ENCODE measurements at places on chromosomes 5 and 9.

DNA sequence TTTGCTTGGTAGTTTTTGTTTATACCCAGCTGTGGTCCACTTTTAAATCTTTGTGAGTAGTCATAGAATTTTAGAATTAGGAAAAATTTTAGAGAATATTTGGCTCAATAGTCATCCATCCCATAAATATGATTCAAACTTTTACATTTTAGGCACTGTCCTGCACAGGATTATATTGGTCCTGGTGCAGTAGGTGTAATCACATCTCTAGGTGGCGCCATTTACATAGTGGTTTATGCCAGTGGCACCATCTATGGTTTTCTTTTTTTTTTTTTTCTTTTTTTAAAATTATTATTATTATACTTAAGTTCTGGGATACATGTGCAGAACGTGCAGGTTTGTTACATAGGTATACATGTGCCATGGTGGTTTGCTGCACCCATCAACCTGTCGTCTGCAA lies 260.7 kb upstream of the KCNN2 start:
- no peak for DNase-seq

GRCh38 chr5:77867194-77867691 lies 91.1 kb upstream of the TBCA start:
- DNase-seq = no peak

DNA sequence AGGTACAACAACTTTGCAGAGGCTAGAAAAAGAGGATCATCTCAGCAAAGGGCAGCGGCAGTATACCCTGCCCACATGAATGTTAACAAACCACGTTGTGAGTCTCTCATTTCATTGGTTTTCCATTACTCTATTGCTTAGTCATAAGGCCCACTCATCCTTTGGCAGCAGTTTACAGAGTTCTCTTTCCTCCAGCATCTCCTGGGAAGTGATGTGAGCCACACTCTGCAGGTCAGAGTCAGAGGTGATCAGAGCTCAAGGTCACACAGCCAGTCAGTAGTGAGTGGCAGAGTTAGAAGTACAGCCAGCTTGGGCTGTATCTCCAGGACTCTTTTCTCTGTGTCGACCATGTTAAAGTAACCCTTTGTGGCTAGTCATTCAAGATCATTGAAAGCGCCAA lies 599.6 kb upstream of the GRAMD2B start:
- no peak for DNase-seq

- DNase-seq = no peak
Observed at GRCh38 chr5:144189800-144190429, 19.2 kb downstream of the KCTD16 start.

DNA sequence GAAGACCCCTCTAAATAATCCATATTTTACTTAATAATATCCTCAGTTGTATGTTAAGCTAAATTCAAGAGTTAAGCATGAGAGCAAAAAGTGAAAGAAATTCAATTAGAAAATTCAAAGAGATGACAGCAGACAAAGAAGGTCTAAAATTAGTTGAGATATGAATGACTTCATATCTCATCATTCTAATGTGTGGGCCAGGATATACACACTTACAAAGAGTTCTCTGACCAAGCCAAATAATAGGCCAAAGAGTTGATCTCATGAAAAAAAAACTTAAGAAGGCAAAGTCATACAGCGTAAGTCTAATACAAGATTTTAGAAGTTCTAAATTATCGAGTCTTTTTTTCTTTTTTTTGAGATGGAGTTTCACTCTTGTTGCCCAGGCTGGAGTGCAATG lies 87.7 kb upstream of the PLPP1 start:
- no peak for DNase-seq

GRCh38 chr5:37197340-37198050 lies 51.7 kb downstream of the CPLANE1 start:
- no peak for DNase-seq

DNA sequence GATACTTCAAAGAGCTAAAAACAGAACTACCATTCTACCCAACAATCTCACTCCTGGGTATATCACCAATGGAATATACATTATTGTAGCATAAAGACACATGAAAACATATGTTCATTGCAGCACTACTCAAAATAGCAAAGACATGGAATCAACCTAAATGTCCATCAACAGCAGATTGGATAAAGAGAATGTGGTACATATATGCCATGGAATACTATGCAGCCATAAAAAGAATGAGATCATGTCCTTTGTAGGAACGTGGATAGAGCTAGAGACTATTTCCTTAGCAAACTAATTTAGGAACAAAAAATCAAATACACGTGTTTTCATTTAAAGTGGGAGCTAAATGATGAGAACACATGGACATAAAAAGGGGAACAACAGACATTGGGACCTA lies 247.9 kb upstream of the VLDLR start:
- DNase-seq = no peak

DNA sequence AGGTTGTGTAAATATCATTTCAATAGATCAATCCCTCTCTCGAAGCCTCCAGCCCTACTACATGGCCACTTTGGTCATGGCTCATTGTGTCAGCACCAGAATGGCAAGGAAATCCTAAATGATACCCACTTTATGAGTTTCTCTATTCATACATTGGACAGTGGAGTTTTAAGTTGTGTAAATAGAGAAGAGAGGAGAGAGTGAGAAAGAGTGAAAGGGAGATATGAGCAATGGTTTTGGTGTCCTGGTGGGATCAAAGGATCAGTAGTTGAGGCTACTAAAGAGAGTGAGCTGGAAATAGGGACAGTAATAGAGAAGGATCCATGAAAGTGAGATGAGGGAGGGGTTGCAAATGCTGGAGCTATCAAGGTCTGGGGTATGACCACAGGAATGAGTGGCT lies 31.5 kb upstream of the GZMA start:
- no peak for DNase-seq

DNA sequence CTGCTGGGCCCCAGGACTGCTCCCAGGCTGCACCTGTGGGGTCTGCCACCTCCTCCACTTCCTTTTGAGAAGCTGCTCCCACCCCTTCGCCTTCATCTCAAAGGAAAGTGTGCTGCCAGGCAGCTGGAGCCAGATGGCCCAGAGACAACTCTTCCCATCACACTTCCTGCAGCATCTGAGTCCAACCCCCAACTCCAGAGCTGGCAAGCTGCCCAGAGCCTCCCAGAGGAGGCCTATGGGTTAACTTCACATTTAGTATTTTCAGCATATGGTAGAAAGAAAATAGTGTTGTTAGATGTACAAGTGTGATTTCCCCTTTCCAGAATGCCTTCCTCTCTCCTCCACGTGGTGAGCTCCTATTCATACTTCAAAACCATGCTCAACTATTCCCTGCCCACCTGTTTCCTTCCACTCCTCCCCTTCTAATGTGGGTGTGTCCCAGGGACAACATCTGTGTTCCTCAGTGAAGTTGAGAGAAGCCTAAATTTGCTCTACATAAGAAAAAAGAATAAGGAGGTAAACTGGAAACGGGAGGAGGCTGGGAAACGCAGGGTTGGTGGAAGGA lies 38.6 kb upstream of the KCNMB1 start:
- DNase-seq = no peak

- DNase-seq = no peak
Observed at GRCh38 chr5:123710031-123710430, 198.1 kb downstream of the CSNK1G3 start.

DNA sequence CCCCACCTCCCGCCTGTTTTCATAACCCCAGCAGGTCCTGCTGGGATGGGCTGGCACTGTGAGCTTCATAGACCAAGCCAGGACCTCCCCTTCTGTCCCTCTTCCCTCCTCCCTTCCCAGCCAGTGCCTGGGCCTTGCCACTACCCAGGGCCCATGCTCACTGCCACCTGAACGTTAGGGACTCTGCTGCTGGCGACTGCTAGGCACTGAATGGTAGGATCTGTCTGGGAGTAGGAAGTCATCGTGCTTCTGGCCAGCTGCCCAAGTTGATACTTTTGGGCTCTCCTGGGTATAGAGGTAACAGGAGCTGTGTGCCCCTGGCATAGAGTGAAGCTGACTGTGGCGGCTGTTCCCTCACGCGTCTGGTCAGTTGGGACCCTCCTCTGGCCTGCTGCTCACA lies 8.4 kb downstream of the TRIM41 start:
- DNase-seq = no peak

DNA sequence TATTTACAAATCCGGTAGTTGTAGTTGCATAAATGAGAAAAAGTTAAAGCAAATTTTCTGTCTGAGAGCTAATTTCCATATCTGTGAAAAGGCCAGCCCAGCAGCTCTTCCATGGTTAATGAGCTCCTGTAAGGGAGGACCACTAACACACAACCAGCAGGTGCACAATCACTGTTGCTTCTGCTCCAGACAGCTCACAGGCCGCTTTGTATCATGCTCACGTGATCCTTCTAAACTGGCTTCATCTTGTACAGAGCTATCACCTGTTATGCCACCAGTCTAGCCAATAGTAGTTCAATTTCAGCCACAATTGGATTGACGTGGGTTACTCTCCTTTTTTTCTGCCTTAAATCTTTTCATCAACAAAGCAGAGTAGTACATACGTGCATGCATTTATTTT lies 38.3 kb upstream of the FBXL17 start:
- no peak for DNase-seq

DNA sequence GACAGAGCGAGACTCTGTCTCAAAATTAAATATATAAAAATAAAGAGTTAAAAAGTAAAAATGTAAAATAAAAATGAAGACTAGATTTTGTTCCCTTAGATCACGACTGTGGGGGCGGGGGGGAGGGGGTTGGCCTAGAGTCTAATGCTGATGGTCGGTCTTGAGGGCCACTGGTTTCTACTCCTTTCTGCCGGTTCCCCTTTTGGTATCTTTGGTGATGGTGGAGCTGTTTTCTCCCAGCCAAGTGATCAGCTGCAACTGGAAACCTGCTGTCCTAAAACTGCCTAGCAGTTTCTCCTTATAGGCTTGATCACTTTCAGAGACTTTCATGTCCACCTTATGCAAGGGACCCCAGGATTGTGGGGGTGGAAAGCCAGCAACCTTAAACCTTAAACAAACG lies 1.1 kb downstream of the SRD5A1 start:
- DNase-seq = no peak

DNA sequence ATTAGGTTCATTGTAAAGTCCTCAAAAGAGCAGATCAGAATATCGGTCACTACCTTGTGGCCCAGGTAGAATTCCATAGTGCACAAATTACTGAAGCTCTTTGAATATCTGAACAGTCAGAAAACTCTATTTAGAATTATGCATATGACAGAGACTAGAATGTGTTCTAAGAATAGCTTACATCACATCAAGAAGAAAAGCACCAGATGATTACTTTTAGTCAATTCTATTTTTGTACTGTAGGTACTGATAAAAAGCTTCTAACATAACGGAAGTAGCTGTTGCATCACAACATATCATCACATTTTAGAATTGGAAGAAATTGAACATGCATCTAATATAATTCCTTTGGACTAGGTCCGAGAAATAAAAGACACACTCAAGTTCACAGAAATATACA lies 946.6 kb upstream of the ARRDC3 start:
- no peak for DNase-seq

- no peak for DNase-seq
Observed at GRCh38 chr9:127081250-127082185, 40.9 kb downstream of the ANGPTL2 start.

DNA sequence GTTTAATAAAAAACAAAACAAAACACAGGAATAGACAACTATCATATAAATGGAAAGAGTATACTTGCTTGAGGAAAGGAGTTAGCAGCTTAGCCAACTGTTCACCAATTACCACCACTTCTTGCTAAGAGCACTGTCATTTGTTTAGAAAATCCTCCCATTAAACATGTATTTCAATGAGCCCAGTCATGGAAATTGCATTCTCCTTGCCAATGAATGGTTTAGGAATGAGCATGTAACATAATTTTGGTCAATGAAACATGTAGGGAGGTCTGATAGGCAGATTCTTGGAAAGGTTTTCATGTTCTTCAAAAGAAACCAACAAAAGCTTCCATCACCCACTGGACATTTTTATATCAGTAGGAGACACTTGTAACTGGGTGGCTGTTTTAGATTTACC lies 502.8 kb upstream of the PAPPA start:
- DNase-seq = no peak

DNA sequence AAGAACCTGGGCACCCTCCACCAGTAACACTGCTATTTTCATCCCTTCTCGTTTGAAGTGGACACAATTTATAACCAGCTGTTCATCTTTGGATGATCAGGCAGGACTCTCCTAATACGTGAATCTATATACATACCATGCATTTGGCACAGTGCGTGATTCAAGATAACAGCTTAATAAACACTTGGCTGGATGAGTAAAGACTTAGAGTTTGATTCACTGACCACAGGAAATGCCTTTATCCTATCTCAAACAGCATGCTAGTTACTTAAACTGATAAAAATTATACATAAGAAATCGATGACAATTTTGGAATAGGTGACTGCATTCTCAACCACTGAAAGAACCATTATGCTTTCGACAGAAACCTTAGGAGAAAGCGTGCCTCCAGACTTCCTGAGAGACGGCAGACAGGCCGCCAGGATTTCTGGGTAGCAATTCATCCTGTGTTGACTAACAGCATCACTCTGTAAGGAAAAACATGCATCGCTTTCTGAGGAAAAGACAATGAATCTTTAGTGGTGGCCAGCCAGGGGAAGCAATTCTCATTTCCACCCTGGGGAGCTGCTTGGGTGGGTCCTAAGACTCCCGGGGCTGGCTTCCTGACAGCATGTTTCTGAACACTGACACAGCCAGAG lies 9.7 kb downstream of the MRPL36 start:
- DNase-seq = no peak

DNA sequence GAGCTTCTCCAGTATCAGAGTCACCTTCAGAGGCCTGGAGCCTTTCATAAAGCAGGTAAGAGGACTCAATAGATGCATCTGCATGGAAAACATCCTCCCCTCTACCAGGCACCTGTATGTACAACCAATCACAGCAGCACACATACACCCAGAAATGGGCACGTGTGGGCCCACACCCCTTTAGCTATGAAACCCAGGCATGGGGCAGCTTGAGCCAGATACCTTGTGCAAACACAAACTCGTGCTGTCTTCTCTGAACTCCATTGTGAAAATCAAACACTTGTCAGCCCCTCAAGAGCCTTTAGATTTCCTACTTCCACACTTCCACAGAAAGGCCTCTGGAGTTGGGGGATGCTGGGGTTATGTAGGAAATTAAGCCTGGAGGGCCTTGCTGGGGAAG lies 1.1 kb upstream of the CSF2 start:
- no peak for DNase-seq

DNA sequence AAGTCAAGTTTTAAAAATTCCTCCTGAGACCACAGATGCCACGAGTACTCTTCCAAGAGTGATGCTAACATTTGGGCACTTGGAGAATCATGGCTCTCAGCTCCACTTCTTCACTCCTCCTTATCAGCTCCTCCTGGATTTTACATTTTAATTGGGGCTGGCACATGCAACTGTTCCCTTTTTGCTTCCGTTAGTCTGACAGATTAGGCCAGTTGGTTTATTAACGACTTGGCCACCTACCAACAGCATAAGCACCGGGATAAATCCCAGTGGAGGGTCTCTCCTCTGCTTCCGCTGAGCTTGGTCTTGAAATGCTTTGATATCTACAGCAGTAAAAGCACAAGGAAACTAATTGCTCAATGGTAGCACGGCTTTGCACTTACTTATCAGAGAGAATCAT lies 134.6 kb upstream of the RASEF start:
- DNase-seq = no peak

DNA sequence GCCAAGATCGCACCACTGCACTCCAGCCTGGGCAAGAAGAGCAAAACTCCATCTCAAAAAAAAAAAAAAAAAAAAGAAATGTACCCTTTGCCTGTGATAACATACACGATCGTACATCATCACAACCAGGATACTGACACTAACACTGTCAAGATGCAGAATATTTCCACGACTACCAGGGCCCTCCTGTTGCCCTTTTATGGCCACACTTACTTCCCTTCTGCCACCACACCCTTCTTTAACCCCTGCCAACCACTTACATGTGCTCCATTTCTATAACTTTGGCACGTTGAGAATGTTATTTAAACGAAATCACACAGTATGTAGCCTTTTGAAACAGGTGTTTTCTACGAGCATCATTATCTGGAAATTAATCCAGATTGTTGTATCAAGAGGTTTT lies 69.0 kb upstream of the OTULINL start:
- DNase-seq = no peak
